Calu3 (cell line): ENCODE measurements at places on chromosomes 4 and X. TPM values are rescaled to one million over a fixed set of nuclear protein-coding genes. Genes with fewer than 3 reads are reported as not detected.

PGAM4 gene
- not detected in 2 replicates for total RNA-seq

GRCh38 chr4:4344915-4345527 lies 41.9 kb upstream of the NSG1 start:
- peaks cover 31% of the 10 kb centered on the region for H3K27me3 ChIP-seq
- H3K4me1 ChIP-seq = no peaks in the 10 kb centered on the region
- H3K36me3 ChIP-seq = no peaks in the 10 kb centered on the region
- H3K4me3 ChIP-seq = no peak overlapping the region

- H3K4me3 ChIP-seq = peak within 1 kb of the TSS; percentile 83
- peaks cover 24% of the 10 kb centered on the region for H3K36me3 ChIP-seq
- no peaks in the 10 kb centered on the region for H3K27me3 ChIP-seq
- H3K27ac ChIP-seq = peak within 1 kb of the TSS; percentile 85
- DNase-seq = peak; percentile 84
Observed at GRCh38 chrX:107205770-107206696, at the start of the genes DNAAF6 and NUP62CL. Gene DNAAF6, plus strand, starts transcription at chrX:107206611. Its CDS starts 6,265 bp downstream, at chrX:107212876. Gene NUP62CL, minus strand, starts transcription at chrX:107206433. Its CDS starts 31,287 bp downstream, at chrX:107175146.

DNA sequence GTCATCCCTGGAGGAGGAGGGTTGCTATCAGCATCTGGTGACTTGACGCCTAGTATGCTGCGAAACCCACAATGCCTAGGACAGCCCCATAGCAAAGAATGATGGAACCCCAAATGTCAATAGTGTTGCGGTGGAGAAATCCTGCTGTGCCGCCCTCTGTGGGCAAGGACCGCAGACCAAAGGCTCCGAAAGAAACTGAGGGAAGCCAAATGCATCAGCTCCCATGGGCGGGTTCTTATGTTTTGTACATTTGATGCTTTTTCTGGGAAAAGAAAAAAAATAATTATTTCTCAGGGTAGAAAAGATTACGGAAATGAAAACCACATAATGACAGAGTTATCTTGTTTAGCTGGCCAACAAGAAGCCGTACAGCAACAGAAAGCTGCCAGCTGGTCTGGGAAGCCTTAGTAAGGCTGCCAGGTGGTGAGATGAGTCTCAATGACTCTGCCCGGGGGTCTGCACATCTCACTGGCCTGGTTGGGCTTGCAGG lies 95.0 kb upstream of the TBL1X start:
- no peak overlapping the region for H3K4me3 ChIP-seq
- H3K4me1 ChIP-seq = no peaks in the 10 kb centered on the region
- no peak for DNase-seq
- H3K27me3 ChIP-seq = peaks cover 43% of the 10 kb centered on the region
- no peak overlapping the region for H3K27ac ChIP-seq
